T-helper 2 cell treated with Interferon-gamma antibody and Interleukin-4, amounts not matched to agents 5 μg/mL and 100 μg/mL, for 36 hours (primary cell): ENCODE measurements at places on chromosomes 6 and 20.

- H3K27ac ChIP-seq, result no peak overlapping the region
- H3K4me1 ChIP-seq, result no peaks in the 10 kb centered on the region
- no peaks in the 10 kb centered on the region for H3K36me3 ChIP-seq
- no peak overlapping the region for H3K4me3 ChIP-seq
- H3K27me3 ChIP-seq, result no peaks in the 10 kb centered on the region
These were observed 72.8 kb upstream of the CDYL start for GRCh38 chr6:4703382-4703781.

- DNase-seq, result no peak
- H3K27ac ChIP-seq, result peak overlapping the region; percentile 85
- H3K27me3 ChIP-seq, result no peaks in the 10 kb centered on the region
- H3K4me1 ChIP-seq, result peaks cover 22% of the 10 kb centered on the region
- peak overlapping the region; percentile 97 for H3K4me3 ChIP-seq
These were observed 469 bp upstream of the XRN2 start for GRCh38 chr20:21302664-21303060.

GRCh38 chr20:20021835-20022234 lies 4.7 kb downstream of the NAA20 start:
- H3K27ac ChIP-seq, result peak overlapping the region; percentile 67
- H3K4me3 ChIP-seq, result peak overlapping the region; percentile 32
- H3K27me3 ChIP-seq, result no peaks in the 10 kb centered on the region
- DNase-seq, result no peak
- peaks cover 44% of the 10 kb centered on the region for H3K4me1 ChIP-seq

DNA sequence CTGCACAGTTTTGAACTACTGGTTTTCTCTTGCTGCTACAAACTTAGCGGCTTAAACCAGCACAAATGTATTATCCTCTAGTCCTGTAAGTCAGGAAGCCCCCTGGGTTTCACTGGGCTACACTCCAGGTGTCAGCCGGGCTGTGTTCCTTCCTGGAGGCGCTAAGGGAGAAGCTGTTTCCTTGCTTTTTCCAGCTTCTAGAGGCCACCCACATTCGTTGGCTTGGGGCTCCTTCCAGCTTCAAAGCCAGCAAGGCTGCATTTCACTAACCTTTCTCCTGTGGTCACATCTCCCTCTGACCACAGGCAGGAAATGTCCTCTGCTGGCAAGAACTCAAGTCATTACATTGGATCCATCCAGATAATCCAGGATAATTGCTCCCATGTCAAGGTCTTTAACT lies 350.6 kb upstream of the PLCB4 start:
- H3K27me3 ChIP-seq, result no peaks in the 10 kb centered on the region
- no peaks in the 10 kb centered on the region for H3K4me1 ChIP-seq
- no peak overlapping the region for H3K4me3 ChIP-seq
- no peak overlapping the region for H3K27ac ChIP-seq
- no peaks in the 10 kb centered on the region for H3K36me3 ChIP-seq

GRCh38 chr20:32920530-32921298 lies 62.0 kb downstream of the EFCAB8 start:
- H3K27ac ChIP-seq, result no peak overlapping the region
- no peak for DNase-seq
- no peaks in the 10 kb centered on the region for H3K4me1 ChIP-seq
- no peaks in the 10 kb centered on the region for H3K36me3 ChIP-seq

DNA sequence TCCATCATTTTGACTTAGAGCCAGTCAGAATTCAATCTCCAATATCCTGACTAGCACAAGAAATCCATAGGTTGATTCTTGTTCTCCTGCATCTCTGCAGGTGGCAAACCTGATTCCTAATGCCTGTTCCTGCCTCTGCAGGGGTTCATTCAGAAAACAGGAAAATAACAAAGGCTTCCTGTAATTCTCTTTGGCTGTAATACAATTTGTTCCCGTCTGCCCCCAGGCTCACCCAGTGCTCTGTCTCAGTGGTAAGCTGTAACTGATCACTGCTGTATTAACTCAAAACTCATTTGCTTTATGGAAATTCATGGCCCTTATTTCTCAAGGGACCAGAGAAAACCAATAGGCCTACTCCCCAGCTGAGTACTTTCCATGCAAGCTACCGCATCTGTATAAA lies 88.6 kb downstream of the OPRM1 start:
- H3K27ac ChIP-seq, result no peak overlapping the region
- peaks cover 6% of the 10 kb centered on the region for H3K27me3 ChIP-seq
- no peak for DNase-seq
- H3K4me3 ChIP-seq, result no peak overlapping the region
- no peaks in the 10 kb centered on the region for H3K4me1 ChIP-seq

- H3K27me3 ChIP-seq, result peaks cover 49% of the 10 kb centered on the region
- H3K27ac ChIP-seq, result no peak overlapping the region
- H3K4me1 ChIP-seq, result no peaks in the 10 kb centered on the region
- H3K36me3 ChIP-seq, result no peaks in the 10 kb centered on the region
- no peak overlapping the region for H3K4me3 ChIP-seq
- no peak for DNase-seq
These were observed 72.9 kb upstream of the GLP1R start for GRCh38 chr6:38975621-38976049.

GRCh38 chr20:21808863-21809664 lies 103.6 kb downstream of the PAX1 start:
- H3K27ac ChIP-seq, result no peak overlapping the region
- no peaks in the 10 kb centered on the region for H3K36me3 ChIP-seq
- no peaks in the 10 kb centered on the region for H3K27me3 ChIP-seq
- peak; percentile 10 for DNase-seq
- no peak overlapping the region for H3K4me3 ChIP-seq

GRCh38 chr6:225121-225721 lies 67.1 kb upstream of the DUSP22 start:
- H3K4me1 ChIP-seq, result peaks cover 66% of the 10 kb centered on the region
- H3K27ac ChIP-seq, result peak overlapping the region; percentile 92
- peak overlapping the region; percentile 64 for H3K4me3 ChIP-seq

DNA sequence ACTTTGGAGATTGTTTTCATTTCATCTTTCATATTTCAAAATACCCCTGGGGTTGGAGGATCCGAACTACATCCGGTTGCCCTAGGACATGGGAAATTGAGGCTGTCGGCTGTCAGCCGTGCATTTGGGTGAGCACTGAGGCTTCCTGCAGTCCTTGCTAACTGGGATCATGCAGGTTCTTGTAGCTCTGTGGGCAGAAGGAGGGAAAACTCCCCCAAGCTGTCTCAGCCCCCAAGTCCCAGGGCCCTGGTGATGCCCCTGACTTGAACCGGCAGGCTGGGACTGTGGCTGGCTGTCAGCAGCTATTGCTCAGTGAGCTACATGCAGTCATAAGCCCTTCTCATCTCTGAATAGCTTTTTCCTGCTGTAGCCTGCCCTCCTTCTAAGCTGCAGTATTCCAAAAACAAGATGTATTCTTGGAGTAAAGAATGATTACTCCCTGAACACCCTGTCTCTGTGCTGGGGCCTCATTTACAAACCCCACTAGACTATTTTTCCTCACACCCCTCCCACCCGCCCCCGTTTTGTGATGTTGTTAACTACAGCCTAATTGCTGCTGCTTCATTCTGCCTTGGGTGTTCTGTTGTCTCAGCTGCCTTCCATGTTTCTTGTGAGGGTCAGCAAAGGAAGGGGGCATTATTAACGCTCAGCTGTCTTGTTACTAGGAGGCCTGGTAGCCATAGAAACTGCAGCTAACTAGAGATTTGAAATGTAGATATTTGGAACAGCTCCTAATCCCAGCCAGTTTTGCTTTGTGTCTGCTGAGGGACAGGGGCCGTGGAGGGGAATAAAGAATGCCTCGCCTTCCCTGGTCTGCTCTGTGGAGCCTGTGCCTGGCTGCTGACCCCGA lies 18.1 kb downstream of the MTRES1 start:
- no peak overlapping the region for H3K27ac ChIP-seq
- no peaks in the 10 kb centered on the region for H3K27me3 ChIP-seq
- peaks cover 24% of the 10 kb centered on the region for H3K36me3 ChIP-seq
- DNase-seq, result no peak
- peaks cover 6% of the 10 kb centered on the region for H3K4me1 ChIP-seq

- DNase-seq, result no peak
- no peak overlapping the region for H3K27ac ChIP-seq
These were observed 162.4 kb upstream of the AGPAT4 start for GRCh38 chr6:161436106-161436876.
